Adrenal gland (tissue), 19 donors: ENCODE measurements at places on chromosomes 4 and X. TPM values are rescaled to one million over a fixed set of nuclear protein-coding genes. Genes with fewer than 3 reads are reported as not detected.

DNA sequence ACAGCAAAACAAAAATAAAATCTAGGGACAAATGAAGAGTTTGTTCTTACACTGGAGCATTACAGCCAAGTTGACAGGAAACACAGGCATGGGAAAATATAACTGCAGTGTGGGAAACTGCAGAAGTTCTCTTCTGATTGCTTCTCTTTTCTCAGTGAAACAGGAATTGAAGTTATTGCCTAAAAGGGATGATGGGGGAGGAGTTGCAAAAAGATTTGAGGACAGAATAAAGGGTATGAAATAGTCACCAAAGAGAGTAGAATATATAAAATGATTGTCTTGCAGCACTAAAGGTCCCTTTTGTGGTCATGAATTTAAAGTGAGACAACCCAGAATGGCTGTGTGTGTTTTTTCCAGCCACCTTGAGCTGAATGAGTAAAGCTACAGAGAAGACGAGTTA lies 103.7 kb downstream of the JADE1 start:
- no peaks in the 10 kb centered on the region for H3K27me3 ChIP-seq
- no peak for DNase-seq
- H3K36me3 ChIP-seq, result no peaks in the 10 kb centered on the region
- no peaks in the 10 kb centered on the region for H3K4me1 ChIP-seq

The BEX5 gene
- 14.1 TPM for polyA plus RNA-seq

The BCLAF3 gene
- 5.6 TPM for polyA plus RNA-seq

GRCh38 chr4:25117274-25117673 lies 43.0 kb downstream of the SEPSECS start:
- H3K4me3 ChIP-seq, result no peak overlapping the region
- H3K27ac ChIP-seq, result no peak overlapping the region
- no peaks in the 10 kb centered on the region for H3K27me3 ChIP-seq
- H3K36me3 ChIP-seq, result no peaks in the 10 kb centered on the region
- no peaks in the 10 kb centered on the region for H3K4me1 ChIP-seq

DNA sequence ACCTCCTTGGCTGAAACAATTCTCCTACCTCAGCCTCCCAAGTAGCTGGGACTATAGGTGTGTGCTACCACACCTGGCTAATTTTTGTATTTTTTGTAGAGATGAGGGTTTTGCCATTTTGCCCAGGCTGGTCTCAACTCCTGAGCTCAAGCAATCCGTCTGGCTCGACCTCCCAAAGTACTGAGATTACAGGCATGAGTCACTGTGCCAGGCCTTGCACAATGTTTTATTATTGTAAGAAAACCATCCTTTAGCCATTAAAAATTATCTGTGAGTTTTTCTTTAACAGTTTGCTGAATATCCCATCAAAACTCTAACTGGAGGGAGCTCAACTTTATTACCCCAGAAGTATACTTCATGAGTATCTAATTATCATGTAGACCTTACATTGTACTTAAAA lies 900.3 kb downstream of the PCDH7 start:
- peak; percentile 59 for DNase-seq
- no peak overlapping the region for H3K27ac ChIP-seq
- no peaks in the 10 kb centered on the region for H3K36me3 ChIP-seq
- no peak overlapping the region for H3K4me3 ChIP-seq
- H3K4me1 ChIP-seq, result no peaks in the 10 kb centered on the region

GRCh38 chrX:153825042-153825441 lies 5.3 kb downstream of the PDZD4 start:
- no peaks in the 10 kb centered on the region for H3K4me1 ChIP-seq
- no peaks in the 10 kb centered on the region for H3K36me3 ChIP-seq
- no peak for DNase-seq
- H3K27ac ChIP-seq, result no peak overlapping the region
- H3K27me3 ChIP-seq, result peaks cover 38% of the 10 kb centered on the region

GRCh38 chrX:80022363-80023031 lies 7.9 kb downstream of the TBX22 start:
- no peak overlapping the region for H3K27ac ChIP-seq
- peaks cover 18% of the 10 kb centered on the region for H3K27me3 ChIP-seq
- H3K36me3 ChIP-seq, result no peaks in the 10 kb centered on the region
- no peaks in the 10 kb centered on the region for H3K4me1 ChIP-seq
- no peak for DNase-seq

DNA sequence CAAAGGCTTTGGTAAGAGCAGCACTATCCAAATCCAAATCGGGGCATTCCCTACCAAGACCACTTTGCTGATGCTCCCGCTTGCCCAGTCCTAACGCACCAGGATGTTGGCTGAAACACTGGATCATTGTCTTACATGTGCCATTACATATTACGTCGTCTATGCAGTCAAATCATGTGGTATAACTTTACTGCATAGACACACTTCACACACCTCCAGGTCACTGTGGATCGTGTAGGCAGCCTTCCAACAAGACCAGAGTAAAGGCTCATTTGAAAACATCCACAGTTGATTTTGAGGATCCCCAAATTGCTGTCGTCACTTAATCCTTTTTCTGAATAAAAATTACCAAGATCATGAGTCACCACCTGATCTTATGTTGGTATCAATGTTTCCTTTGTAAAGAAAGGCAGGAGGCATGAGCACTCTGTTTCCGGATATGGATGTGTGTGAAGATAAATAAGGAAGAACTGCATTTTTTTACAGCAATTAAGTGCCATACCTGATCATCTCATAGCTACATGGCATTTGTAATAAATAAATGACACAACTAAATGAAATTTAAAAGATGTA lies 18.5 kb downstream of the TENM3 start:
- no peaks in the 10 kb centered on the region for H3K4me1 ChIP-seq
- no peaks in the 10 kb centered on the region for H3K27me3 ChIP-seq
- H3K27ac ChIP-seq, result no peak overlapping the region
- no peaks in the 10 kb centered on the region for H3K36me3 ChIP-seq
- DNase-seq, result no peak
- H3K4me3 ChIP-seq, result no peak overlapping the region

DNA sequence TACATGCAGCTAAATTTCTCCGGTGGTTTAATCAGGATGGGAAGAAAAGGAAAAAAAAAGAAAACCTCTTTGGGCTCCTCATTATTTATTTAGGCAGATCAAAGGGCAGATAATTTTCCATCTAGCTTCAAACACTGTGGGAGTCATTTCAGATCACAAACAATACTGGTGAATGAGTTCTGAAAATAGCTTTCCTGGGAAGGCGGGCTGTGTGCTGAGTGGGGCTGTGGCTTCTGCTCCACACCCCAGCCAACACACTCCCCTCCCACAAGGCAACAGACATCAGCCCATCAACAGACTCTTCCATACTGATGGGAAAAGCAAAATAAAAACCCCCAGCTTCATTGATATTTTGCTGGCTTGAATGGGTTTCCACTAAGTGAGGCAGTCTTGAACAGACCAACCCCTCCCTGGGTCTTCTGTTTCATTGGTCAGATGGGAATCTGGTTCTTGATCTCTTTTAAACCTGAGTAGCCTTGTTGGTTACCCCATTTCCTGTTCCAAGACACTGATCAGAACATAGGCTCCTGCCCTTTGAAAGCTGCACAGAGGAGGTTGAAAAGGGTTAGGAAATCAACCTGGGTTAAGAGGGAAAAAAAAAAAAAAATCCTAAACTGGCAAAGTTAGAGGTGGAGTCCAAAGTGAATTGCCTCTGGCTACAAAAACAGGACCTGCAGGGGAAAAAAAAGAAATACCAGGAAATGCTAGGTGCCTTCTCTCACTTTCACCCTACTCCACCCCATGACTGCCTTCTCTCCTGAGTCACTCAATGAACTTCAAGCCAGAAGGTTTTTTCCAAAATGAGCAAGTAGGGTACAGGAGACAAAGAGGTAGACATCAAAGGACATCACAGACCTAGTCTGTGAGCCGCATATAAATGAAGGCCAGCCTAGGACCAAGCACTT lies 20.0 kb downstream of the AMOT start:
- no peaks in the 10 kb centered on the region for H3K4me1 ChIP-seq
- no peaks in the 10 kb centered on the region for H3K36me3 ChIP-seq
- no peak for DNase-seq
- peaks cover 3% of the 10 kb centered on the region for H3K27me3 ChIP-seq
- H3K27ac ChIP-seq, result no peak overlapping the region

The HDAC6 gene
- 303 TPM for polyA plus RNA-seq

- no peak overlapping the region for H3K4me3 ChIP-seq
- no peak for DNase-seq
- no peaks in the 10 kb centered on the region for H3K36me3 ChIP-seq
- H3K27me3 ChIP-seq, result peaks cover 25% of the 10 kb centered on the region
Measured at GRCh38 chr4:3877868-3878267, 111.7 kb downstream of the ADRA2C start.

The USP17L29 gene
- polyA plus RNA-seq, result not detected
